ENCODE measurements at places on chromosomes 5 and 9.

DNA sequence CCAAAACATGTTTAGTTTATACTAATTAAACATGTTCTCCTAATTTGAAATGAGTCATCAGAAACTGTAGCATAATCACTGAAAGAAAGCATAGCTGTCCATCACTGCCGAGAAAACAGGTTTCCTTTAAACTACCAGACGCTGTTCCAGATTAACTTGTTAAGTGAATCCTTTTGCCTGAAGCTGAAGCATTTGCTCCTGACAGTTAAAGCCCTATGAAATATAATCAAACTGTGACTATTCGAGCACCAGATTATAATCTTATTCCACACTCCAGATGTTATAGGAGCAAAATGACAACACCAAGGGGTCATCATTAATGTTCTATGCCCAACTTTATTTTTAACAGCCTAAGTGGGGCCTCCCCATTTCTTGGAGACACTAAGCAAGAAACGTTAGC lies 86.0 kb upstream of the CTSL start:
- DNase-seq, result no peak

- DNase-seq, result no peak
These were observed 195.8 kb upstream of the CDH6 start for GRCh38 chr5:30997681-30998080.

DNA sequence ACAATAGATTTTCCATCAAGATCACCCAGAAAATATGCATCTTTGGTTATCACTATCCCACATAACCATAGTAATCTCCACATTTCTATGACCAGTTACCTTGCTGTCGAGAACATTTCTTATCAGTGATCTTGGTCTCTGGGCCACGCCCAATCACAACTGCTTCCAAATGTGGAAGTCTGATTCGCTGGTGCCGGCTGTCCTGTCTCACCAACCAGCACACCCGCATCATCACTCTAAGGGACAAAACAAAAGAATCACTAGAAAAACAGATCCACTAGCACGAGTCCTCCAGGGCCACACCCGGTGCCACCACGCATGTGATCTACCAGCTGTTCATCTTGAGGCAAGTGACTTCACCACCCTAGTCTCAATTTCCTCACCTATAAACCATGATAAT lies 11.8 kb downstream of the APTX start:
- DNase-seq, result no peak

GRCh38 chr5:109006129-109006528 lies 258.4 kb downstream of the FER start:
- DNase-seq, result no peak

GRCh38 chr5:144566747-144567420 lies 396.2 kb downstream of the KCTD16 start:
- DNase-seq, result no peak

GRCh38 chr5:71663191-71663969 lies 55.7 kb upstream of the CARTPT start:
- no peak for DNase-seq

- no peak for DNase-seq
These were observed 53.9 kb downstream of the SGCD start for GRCh38 chr5:156380848-156381247.

DNA sequence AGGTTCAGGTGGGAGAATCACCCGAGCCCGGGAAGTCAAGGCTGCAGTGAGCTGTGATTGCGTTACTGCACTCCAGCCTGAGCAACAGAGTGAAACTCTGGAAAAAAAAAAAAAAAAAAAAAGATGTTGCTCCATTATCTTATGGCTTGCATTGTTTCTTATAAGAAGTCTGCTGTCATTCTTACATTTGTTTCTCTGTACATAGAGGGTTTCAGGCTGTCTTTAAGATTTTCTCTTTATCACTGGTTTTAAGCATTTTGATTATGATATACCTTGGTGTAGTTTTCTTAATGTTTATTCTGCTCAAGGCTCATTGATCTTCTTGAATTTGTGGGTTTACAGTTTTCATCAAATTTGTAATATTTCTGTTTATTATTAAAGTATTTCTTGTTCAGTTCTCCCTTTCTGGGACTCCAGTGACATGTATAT lies 35.2 kb downstream of the MVB12B start:
- DNase-seq, result no peak

DNA sequence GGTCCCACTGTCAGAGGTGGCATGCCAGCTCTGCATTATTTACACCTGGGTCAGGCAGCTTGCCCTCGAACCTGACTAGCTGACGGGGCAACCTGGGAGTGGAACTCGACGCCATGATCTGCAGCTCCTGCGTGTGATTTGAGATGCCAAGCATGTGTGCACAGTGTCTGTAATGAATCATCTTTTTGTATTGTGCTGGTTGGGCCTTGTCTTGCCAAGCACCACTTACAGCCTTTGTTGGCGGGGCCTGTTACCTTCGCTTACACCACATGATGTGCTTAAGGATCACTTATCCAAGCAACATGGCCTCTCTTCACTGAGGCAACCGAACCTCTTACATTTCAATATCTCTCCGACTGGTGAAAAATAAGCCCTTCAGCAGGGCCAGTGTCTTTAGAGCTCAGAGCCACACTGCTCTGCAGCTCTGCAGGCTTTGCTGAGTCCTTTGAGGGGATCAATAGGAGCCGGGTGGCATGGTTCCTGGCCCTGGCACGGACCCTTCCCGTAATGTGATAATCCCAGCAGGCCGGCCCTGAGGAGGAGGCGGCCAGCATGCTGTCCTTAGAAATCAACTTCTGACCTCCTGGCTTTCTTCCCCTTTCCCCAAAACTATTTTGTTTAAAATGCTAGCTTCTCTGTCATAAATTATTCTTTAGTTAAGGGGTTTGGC lies 297.7 kb upstream of the CD180 start:
- no peak for DNase-seq

GRCh38 chr5:108661590-108662219 lies 86.0 kb upstream of the FER start:
- no peak for DNase-seq

GRCh38 chr5:35237580-35238376 lies 7.5 kb upstream of the PRLR start:
- DNase-seq, result no peak

GRCh38 chr5:143442385-143442784 lies 38.9 kb upstream of the NR3C1 start:
- DNase-seq, result no peak

- DNase-seq, result no peak
These were observed 41.7 kb upstream of the NSMF start for GRCh38 chr9:137500666-137501397.

DNA sequence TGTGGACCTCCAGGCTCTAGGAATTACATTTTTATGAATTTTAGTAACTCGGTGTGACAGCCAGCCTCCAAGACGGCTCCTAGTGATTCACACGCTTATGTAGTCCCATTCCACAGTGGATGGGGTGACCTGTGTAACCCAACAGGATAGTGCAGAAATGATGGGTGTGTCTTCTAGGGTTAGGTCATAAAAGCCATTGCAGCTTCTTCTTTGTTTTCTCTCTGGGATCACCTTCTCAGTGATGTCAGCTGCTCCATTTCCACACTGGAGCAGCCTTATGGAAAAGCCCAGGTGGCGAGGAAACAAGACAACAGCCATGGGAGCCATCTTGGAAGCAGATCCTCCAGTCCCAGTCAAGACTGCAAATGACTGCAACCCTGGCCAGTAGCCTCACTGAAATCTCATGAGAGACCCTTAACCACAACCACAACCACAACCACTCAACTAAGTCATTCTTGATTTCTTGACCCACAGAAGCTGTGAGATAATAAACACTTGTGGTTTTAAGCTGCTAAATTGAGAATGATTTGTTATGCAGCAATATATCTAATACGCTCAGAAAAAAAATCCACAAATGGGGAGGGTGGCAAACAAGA lies 5.1 kb upstream of the GNPDA1 start:
- peak; percentile 51 for DNase-seq

GRCh38 chr5:16574789-16575721 lies 41.7 kb downstream of the RETREG1 start:
- no peak for DNase-seq

GRCh38 chr5:52771343-52772039 lies 16.2 kb upstream of the ITGA1 start:
- DNase-seq, result no peak

DNA sequence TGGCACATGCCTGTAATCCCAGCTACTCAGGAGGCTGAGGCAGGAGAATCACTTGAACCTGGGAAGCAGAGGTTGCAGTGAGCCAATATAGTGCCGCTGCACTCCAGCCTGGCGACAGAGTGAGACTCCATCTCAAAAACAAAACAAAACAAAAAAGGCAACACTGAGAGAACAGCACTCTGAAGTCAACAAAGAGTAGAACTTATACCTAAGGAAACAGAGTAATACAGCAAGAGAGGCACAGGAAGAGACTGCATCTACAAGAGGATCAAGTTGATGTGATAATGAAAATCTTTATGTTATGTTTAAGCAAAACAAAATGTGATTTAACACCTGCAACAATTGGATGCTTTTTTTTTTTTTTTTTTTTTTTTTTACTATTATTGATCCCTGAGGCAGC lies 33.1 kb downstream of the FYB1 start:
- no peak for DNase-seq

DNA sequence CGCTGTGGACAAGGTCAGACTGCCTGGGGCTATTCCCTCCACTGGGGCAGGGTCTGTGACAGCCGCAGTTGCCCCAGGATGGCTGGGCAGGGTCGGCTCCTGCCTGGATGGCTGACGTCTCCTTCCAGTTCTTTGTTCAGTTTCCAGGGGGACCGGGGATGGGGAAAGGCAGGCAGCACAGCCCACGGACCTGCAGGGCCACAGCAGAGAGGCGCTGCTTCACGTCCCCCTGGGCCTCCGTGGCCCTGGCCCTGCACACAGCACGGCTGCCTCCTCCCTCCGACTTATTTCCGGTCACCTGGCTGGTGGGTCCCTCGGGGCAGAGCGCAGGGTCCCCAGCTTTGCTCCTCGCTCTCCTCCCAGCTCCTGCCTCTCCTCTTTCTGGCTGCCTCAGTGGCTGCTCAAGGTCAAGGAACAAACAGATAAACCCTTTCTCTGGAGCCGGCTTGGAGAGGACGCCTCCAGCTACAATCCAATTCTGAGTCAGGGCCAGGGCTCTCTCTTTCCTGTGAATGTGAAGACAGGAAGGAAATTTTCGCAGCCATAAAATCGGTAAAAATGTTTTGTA lies 169.7 kb downstream of the C9orf50 start:
- no peak for DNase-seq

DNA sequence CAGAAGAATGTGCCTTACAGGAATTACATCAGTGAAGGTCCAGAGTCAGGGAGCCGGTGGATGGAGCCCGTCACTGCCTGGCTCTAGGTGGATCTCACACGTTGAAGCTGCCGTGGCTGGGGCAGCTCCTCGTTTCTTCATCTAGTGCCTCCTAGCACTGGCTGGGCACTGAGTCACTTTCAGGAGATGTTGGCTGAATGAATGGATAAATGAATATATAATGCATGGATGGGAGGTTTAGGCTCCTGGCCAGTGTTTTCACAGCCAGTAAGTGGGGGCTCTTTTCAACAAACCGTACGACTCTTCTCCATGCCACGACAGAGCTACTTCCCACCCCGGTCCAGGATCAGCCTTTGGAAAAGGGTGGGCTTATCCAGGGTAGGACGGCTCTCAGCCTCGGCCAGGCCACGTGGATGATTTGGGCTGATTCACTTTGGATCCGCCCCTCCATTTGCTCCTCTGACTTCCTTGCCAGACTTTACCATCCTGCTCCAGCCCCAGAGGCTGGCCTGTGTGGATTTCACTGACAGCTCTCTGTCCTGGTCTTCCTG lies 1.3 kb upstream of the SH3PXD2B start:
- no peak for DNase-seq

DNA sequence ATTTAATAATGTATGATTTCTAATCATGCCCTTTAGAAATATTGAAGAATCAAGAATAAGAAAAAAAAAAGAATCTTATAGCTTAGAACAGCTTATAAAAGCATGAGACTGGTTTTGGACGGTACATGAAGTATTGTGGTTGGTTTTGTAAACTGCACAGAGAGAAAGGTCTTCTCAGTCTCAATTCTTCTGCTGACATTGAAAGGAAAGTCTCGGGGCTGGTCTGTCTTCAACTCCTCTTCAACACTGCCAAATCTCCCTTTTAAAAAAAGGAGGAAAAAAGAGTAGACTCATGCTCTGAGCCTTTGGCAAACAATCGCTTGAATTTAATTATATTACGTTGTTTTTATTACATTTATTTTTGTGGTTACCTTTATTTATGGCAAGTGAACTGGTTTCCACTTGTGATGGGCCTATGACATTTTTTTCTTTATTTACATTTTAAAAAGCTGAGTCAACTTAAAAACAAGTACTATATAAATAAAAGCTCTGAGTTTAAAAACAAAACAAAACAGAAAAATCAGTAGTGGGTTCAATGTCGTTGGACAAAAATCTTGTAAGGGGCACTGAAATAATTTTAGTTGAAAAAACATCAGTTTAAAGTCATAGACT lies 32.8 kb upstream of the EBF1 start:
- DNase-seq, result no peak

DNA sequence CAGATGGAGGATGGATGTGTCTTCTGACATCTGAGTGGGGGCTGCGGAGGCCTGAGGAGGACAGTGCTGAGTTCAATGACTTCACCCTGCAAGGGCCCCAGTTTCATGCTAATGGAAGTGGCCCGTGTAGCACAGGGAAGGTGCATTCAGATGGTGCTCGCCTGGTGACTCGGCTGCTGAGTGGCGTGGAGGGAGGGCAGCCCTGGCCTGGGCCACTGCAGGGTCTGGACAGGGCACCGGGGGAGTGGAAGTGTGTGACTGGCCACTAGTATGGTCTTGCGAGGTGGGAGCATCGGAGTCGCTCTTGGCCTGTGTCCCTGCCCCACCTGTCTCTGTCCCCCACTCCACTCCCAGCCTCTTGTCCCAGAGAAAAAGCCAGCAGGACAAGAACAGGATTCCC lies 1.7 kb upstream of the SLC9A3 start:
- no peak for DNase-seq

GRCh38 chr9:16290169-16290568 lies 580.3 kb downstream of the BNC2 start:
- no peak for DNase-seq

- DNase-seq, result no peak
These were observed 1.5 kb upstream of the SIT1 start for GRCh38 chr9:35651956-35652828.

DNA sequence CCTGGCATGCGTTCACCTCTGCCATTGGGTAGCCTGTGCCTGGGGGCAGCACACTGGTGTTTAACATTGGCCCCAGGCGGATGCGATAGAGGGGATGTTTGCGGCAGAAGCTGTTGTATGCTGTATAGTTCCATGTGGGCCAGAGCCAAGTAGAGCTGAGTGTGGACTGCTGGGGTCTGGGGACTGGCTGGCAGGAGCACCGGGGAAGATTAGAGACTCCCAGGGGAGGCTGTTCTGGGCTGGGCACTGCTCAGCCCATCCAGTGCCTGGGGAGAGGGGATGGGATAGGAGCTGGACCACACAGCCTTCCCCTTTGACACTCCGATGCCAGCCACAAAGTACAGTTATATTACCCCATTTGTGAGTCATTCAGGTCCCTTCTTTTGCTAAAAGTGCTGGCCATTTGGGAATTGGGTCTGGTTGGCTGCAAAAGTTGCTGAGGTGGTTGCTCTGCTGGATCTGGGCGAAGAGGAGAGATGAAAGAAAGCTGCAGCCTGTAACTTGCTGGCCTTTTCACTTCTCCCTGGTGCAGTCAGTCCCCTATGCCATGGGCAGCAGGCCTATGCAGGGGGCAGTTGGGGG lies 73.8 kb downstream of the RGS3 start:
- no peak for DNase-seq

- DNase-seq, result no peak
These were observed 60.0 kb downstream of the ADAMTS16 start for GRCh38 chr5:5200133-5200532.

Data from GM06990 (cell line).